Fibroblast of pulmonary artery (primary cell): ENCODE measurements at places on chromosomes 16 and 17.

GRCh38 chr16:85733839-85734170, 17.1 kb downstream of the C16orf74 start:
- no peak for DNase-seq

DNA sequence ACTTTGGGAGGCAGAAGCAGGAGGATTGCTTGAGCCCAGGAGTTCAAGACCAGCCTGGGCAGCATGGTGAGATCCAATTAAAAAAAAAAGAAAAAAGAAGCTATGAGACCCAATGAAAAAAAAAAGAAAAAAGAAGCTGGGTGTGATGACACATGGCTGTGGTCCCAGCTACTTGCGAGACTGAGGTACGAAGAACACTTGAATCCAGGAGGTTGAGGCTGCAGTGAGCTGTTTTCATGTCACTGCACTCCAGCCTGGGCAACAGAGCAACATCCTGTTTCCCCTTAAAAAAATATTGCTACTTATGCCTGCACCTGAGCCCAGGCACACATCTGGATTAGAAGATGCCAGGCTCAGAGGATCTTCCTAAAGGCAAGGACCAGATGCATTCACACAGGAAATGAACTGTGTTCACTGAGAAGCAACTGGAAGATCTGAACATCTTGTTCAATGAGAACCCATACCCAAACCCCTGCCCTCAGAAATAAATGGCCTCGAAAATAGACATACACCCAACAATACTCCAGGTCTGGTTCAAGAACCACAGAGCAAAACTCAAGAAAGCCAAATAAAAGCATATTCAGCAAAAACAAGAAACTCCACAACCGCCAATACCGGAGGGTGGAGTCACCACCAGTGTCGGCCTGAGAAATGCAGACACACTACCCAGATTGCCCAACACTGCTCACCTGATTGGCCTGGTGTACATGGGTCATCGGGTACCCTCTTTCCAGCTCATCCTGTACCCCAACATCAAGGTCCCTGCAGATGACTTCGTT, 4.4 kb downstream of the RNF135 start:
- no peak for DNase-seq

GRCh38 chr17:8012996-8013640, 10.7 kb downstream of the GUCY2D start:
- DNase-seq = no peak

DNA sequence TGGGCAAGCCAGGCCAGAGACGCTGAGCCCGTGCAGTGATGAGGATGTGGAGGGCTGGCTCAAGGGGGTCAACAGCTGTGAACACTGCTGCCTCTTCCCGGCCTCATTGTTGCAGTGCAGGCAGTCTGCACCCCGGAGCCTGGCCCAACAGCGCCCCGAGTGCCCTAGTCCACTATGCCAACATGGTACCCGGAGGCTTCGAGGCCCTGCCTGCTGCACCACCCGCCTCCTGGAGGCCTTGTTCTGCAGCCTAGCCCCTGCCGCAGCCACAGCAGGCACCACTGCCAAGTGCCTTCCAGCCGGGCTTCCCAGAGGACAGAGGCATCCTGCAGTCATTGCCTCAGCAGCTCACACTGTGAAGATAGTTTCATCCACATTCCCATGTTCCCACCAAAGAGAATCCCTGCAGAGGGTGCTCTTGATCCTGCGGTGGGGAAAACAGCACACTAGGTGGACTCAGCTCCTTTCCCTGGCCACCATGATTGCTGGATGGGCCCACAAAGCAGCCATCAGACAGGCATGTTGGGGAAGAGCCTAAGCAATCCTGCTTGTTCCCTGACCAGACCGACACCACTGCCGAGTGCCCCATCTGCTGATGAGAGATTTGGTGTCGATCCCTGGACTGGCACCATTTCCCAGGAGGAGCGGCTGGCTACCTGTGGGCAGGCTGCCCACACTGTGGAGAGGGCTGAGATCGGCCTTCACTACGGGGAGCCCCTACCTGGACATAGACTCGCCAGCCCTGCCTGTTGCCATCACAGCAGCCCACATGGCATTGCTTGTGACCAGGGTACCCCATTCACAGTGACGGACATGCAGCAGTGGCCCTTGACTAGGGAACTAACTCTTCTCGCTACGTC, 44.9 kb downstream of the USP22 start:
- DNase-seq = no peak

- DNase-seq = no peak
Observed at GRCh38 chr17:45269912-45270311, 8.0 kb upstream of the SPATA32 start.

DNA sequence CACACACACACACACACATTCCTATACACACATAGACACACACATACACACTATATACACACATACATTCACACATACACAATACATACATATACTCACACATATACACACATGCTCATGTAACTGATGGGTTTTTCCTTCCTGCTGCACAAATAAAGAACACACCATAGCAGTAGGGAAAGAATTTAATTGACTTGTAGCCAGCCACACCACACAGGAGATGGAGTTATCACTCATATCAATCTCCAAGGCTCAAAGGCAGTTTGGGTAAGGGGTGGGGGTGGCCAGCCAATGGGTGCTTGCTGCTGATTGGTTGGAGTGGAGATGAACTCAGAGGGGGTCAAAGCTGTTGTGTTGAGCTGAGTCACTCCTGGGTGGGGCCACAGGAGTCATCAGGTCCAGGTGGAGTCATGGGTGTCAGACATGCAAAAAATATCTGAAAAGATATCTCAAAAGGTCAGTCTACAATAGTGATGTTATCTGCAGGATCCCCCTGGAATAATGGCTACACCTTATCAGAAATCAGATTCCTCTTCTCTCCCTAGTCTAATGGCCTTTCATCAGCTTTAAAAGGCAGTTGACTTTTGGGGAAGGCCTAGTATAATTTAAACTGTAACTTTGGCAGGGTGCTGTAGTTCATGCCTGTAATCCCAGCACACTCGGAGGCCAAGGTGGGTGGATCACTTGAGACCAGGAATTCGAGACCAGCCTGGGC, 46.1 kb downstream of the WSB1 start:
- DNase-seq = no peak

GRCh38 chr16:89216315-89217137, 977 bp upstream of the ZNF778 start:
- peak; percentile 79 for DNase-seq

GRCh38 chr17:50613007-50613992, 21.4 kb upstream of the ABCC3 start:
- no peak for DNase-seq

- DNase-seq = no peak
Observed at GRCh38 chr17:21248500-21248899, 4.7 kb downstream of the NATD1 start.

- peak; percentile 59 for DNase-seq
Observed at GRCh38 chr17:143785-144281, 6.5 kb downstream of the SCGB1C2 start.

GRCh38 chr17:32286518-32286900, 20.9 kb downstream of the RHBDL3 start:
- DNase-seq = no peak

GRCh38 chr17:53353919-53354351, 468.8 kb upstream of the KIF2B start:
- no peak for DNase-seq

DNA sequence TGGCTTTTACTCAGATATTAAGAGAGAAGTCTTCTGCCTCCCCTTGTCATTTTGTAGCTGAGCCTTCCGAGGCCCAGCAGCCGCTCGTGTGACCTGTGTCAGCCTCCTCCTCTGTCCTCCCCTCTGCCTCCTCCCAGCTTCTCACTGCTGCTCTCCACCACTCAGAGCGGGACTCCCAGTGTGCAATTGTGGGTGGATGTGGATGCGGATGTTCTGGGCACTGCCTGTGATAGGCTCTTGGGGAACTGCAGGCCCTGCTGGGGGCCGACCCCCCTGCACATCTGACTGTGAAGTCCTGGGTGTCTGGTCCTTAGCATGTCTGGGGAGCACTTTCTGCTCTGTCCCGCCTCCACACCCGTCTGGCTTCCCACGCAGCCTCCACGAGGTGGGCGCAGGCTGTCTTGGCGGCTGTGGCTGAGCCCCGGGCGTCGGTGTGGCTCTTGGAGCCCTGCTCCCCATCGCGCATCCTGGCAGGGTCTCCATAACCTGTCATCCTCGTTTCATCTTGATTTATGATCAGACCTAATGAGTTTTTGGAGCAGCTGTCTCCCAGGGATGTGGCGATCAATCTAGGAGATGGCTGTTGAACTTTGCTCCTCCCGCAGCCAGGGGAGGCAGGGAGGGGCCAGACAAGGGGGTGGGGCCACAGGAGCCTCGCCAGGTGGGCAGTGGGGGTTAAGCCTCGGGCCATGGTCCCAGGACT, 28.1 kb downstream of the GRIN2C start:
- DNase-seq = no peak

DNA sequence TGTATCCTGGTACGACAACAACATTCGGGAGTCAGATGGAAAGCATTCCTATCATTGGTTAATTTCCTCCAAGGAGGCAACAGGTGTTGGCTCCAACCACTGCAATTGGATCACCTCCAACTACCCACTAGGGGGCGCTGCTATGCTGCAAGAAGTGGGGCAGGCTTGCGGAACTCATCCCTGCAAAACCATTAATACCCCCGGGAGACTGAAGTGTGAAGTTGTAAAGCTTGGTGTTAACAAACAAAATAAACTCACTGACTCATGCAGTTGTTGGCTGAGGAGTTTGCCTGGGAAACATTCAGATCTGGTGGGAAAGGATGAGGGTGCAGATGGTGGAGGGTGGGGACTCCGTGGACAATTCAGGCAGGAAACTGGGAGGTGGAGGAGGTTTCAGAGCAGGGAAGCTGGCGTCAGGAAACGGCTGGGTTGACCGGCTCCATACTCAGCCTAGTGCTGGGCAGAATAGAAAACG, 84.9 kb downstream of the HS3ST2 start:
- peak; percentile 67 for DNase-seq

DNA sequence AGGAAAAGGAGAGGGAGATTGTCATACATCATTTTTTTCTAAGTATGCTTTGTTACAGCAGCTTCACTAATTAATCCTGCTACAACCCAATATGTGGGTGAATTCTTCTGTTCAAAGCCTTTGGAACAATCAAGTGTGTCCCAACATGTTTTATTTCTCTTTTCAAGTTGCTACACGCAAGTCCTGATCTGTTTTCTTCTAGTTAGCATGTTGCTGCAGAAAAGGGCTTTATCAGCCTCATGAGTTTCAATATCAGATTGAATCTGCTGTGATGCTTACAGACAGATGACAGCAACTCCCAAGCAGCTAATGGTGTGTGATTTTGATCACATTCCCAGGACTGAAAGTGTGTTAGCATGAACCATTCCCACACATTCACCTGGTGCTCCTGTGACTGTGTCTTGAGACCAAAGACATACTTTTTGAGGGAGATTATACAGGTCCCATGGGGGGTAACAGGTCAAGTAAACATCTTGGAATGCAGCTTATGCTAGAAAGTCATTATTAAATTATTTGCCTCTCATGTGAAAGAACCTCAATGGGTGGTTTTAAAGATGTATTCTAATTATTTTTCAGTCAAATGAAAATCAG, 96.9 kb upstream of the KCNJ16 start:
- no peak for DNase-seq

GRCh38 chr17:53149316-53149715, 673.4 kb upstream of the KIF2B start:
- DNase-seq = no peak
